NCI-H1048 (cell line): ENCODE measurements at places on chromosomes 16 and 17.

DNA sequence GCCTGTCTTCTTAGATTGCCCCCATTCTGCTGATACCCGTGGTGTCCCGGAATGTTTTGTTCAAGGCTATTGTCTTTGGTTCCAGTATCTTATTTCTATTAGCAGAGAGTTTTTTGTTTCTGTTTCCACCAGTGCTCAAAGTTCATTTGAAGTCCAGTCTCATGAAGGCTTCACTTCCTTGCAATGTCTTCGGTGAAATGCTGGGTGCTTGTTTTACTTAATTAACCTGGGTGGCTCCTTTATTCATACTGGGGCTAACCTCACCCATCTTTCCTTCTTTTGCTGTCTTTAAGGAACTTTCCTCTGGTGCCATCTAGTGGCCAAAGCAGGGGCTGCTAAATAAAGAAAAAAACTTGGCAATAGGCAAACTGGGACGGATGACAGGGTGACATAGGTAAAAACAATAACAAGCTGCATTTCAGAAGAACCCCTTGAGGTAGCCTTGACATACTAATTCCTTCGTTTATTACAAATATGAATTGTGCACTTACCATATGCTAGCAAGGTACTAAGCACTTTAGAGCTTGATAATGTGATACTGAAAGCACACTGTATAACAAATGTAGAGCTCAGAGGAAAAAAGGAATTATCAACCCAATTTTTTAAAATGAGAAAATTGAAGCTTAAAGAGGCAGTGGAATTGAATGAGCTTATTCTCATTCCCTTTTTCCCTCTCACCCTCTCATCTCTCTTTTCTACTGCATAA, 2.8 kb upstream of the SMIM36 start:
- no peak for DNase-seq

- DNase-seq = no peak
These were observed 442 bp downstream of the ABCC3 start for GRCh38 chr17:50634915-50635731.

DNA sequence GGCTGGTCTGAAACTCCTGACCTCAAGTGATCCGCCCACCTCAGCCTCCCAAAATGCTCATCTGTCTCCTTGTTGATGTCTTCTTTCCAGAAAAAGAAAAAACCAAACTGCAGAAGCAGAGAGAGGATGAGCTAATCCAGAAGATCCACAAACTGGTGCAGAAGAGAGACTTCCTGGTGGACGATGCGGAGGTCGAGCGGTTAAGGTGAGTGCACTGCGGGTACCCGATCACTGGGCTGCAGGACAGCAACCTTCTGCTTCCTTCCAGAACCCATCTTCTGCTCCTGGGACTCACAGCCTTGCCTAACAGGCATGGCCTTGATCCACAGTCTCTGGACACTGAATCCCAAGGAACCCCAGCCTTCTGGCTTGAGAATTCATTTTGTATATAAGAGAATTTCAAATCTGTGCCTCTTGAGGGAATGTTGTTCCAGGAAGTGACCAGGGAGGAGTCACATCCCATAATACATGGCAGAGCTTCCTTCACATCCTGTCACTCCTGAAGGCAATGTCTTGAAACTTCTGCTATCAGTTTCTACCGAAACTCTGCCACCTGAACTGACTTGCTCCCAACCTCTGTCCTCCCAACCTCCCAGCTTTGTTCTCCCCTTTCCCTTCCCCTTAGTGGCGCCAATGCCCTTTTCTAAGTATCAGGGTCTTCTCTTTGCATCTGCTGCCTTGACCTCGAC, 61.7 kb downstream of the MARF1 start:
- no peak for DNase-seq

DNA sequence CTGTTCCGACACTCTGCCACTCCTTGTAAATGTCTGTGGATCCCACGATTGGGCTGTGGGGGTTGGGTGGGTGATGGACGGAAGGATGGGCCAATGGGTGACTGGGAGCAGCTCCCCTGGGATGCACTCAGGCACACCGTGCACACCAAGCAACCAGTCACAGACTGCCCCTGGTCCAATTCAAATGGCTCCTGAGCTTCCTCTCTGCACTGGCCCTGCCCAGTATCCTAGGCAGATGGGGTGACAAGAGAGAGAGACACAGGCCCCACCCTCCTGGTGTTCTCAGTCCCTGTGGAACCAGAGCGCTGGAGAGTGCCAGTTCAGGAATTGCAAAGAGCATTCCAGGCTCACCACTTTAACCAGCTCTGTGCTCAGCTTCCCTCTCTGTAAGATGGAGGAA, 32.8 kb downstream of the BEAN1 start:
- no peak for DNase-seq

DNA sequence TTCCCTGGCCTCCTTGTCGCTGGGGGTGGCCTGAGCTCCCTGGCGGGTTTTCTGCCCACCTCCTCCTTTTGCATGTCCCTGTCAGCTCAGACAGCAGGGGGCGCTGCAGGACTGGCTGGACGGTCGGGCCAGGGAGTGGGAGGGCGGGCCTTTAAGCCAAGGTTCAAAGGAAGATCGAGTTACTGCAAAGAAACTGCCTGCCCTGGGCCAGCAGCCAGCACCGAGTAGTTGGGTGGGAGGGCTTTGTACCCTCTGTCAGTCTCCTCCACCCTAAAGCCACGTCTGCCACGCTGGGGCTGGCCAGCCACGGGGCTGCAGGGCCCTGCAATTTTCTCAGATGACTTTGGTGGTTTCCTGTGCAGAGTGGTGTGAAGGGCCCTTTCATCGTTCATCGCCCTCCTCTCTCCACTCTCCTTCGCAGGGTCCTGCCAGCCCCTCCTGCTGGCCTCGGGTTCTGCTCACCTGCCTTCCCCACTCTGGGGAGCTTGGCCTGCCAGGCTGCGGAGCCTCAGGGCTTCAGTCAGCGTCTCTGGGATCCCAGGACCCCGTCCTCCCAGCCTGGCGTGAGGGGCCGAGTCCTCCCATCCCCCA, 12.3 kb downstream of the GPR142 start:
- DNase-seq = peak; percentile 54

DNA sequence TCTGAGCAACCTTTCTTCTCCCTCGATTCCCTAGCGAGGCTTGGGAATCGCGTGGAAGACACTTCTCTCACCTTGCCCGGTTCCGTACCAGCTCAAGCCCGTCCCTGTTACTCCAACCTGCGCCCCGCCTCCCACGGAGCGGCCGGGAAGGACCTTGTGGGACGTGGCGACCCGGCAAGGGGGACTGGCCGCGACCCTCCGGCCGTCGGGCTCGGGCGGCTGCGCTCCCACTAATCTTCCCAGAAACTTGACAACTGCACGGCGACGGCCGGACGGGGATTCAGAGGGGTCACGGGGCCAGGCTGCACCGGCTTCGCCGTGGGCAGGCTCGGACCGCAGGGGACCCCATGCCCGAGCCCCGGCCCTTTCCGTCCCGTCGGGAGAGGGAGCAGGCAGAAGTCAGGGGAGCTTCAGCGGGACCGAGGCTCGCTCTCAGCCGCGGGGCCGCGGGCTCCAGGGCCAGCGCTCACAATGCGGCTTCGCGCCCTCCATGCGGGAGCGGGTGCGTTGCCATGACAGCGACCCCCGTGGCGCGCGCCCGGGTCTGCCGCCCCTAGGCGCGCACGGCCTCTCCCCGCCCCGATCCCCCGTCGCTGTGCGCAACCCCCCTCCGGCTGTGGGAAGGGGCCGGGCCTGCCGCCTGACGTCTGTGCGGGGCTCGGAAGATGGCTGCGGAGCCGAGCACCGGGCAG, at the start of gene SGSM2:
TSS of gene SGSM2 (plus strand) at position 650 of the 692 bp plus-strand sequence. CDS start 188 bp downstream, outside the sequence.
- peak; percentile 52 for DNase-seq

DNA sequence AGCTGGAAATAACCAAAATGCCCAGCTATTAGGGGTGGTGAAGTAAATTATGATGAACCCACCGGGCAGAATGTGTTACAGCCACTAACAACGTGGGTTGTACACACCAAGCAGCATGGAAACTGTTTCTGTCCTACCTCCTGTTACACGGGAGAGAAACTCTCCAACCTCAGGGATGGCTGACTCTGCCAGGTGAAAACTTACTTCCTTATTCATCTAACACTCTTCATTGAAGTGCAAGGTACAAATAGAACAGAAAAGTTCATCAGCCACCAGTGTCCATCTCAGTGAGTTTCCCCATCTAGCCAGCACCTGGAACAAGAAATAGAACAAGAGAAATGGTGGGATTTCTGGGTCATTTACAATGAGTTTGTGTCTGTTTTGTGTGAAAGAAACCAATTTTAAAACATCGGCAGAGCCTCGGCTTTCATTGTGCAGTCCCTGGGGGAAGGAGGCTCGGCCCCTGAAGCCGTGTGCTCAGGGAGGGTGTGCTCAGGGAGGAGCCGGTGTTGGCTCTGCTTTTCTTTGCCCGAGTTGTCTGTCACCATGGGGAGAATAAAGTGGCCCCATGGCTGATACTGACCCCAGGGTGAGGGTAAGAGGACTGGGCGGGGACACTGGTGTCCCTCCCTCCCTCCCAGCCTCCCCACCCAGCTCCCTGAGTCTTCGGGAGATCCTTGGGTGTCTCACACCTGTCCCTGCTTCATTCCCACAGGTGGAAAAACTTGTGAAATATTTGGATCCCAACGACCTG, 39.8 kb downstream of the RAB11FIP4 start:
- no peak for DNase-seq

GRCh38 chr17:11855306-11855705, 142.0 kb downstream of the ZNF18 start:
- no peak for DNase-seq

DNA sequence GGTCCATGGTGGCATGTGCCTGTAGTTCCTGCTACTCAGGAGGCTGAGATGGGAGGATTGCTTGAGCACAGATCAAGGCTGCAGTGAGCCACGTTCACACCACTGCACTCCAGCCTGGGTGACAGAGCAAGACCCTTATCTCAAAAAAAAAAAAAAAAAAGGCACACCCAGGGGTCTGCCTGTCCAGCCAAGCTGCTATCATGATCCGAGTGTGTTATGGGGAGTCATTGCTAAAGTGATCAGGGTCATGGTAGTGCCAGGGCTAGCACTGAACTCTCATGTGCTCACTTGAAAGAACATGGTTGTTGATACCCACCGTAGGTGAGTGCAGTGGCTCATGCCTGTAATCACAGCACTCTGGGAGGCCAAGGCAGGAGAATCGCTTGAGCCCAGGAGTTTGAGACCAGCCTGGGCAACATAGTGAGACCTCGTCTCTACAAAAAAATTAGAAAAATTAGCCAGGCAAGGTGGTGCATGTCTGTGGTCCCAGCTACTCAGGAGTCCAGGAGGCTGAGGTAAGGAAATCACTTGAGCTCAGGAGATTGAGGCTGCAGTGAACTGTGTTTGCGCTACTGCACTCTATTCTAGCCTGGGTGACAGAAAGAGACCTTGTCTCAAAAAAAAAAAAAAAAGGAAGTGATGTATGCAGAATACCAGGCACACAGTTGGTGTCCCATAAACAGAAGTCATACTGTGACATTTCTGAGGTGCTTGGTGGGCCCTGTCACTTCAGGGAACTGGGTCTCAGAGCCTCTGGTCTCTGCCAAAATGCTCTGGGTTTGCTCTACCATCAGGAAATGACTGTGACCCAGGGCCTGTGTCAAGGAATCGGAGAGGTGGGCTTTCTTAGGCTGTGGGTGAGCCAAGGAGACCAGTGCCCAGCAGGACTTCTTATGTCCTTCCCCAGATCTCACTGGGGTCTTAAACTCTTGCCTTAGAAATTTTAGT, 2.2 kb downstream of the PRM1 start:
- DNase-seq = no peak

- DNase-seq = no peak
These were observed 89.8 kb downstream of the GSG1L start for GRCh38 chr16:27973678-27974077.

- DNase-seq = no peak
These were observed 73.8 kb downstream of the NDE1 start for GRCh38 chr16:15723808-15724207.

DNA sequence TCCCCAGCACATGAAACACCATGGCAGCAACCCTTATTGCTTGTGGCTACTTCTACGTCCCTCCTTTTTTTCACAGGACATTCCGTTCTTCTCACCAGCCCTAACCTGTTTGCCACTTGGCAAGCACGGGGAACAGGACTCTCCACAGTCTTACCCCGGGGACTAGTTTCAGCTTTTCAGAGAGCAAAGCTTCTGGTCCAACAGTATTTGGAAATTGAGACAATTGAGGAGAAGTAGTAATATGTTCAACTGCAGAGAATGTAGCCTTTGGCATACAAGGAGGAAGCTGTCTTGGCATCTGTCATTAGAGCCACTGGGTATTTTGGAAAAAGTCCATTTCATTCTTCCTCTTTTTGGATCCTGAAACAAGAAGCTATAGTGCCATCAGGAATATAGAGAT, 65.7 kb downstream of the MAP2K6 start:
- DNase-seq = no peak

GRCh38 chr16:1182950-1183907, 30.3 kb downstream of the CACNA1H start:
- no peak for DNase-seq

DNA sequence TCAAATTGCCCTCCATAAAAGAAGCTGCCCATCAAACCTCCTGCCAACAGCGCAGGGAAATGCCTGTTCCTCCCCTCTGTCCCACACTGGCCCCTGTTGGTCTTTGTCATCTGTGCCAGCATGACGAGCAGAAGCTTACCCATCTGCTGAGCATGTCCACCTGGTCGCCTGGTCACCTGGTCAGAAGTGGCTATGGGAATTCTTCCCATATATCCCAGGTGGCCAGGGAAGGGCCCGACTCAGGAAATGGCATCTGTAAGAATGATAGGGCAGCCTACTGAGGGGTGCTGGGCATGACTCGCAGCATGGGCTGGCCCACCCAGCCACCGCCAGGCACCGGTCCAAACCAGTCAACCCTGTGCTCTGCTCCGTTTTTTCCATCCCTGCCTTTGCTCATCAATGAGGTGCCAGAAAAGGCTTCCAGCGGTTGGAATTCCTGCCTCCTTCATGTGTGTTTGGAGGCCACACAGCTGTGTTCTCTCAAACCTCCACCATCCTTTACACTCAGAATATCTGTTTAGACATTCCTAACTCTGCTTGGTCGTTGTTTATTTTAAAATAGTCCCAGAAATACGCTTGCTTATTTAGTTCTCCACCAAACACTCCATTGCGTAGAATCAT, 145.2 kb downstream of the CLEC16A start:
- DNase-seq = no peak

- no peak for DNase-seq
These were observed 33.6 kb downstream of the FAM20A start for GRCh38 chr17:68567581-68567980.

- DNase-seq = no peak
These were observed 21.7 kb upstream of the DOK4 start for GRCh38 chr16:57508035-57508425.

DNA sequence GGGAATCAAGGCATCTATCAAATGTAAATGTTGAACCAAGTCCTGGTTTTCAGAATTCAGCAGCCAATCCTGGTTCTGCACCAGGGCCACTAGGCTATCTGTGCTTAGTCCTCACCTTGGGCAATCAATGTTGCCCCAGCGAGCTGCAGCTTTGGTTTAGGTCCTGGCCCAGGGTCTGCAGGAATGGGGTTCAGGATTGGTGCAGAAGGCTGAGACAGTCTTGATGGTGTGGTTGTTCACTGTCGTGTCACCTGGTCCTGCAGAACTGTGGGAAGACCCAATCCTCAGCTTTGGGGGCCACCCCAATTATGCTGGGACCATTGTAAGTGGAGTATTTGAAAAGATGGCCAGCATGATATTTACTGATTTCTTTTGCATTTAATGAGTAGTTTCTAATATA, 10.6 kb downstream of the TERF2IP start:
- no peak for DNase-seq

- DNase-seq = no peak
These were observed 184.0 kb downstream of the CYLD start for GRCh38 chr16:50925758-50926357.
